ENCODE measurements at places on chromosomes 3 and 15.

- DNase-seq = no peak
These were observed 1050.8 kb downstream of the DIPK2A start for GRCh38 chr3:145022447-145022846.

DNA sequence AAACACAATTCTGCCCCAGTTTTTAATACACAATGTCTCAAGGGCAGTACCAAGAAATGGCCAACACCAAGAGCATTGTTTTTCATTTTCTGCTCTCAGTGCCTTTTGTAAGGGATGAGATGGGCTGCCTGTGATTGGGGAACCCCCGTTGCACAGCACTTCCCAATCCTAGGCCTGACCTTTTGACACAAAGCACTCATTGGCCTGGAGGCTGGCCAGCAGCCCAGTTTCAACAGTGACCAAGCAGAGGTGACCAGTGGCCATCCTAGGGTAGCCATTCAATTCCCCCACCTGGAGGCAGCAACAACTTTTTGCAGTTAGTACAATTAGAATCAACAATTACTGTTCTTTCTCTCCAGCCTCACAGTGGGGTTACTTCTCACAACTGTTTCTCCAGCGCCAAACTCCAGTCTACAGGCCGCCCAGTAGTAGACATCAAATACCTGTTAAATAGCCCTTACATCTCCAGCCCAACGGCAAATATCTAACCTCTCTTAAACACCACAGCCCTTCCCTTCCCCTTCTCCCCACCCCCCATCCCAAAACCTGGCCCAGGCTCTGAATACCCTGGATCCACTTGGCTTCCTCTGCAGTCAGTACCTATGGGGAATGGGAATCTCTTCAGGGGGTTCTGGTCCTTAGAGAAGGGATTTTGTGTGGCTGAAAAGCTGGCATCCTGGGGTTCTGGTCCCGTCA is 8.9 kb upstream of the LRRC2 start:
- no peak for DNase-seq

GRCh38 chr3:62604751-62605351 is 231.5 kb upstream of the FEZF2 start:
- DNase-seq = no peak

DNA sequence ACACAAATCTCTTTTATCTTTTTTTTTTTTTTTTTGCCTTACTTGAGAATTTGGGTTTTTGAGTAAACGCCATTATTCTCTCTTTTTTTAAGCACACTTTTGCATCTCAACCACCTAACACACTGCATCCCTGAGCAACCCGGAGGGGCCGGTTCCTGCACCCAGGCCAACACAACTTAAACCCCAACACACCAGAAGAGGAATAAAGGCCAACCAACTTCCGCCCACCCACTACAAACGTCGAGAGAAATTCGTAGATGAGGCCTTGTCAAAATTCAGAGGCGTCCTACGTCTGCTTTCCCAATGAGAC is 389 bp upstream of the CCNB2 start:
- no peak for DNase-seq

DNA sequence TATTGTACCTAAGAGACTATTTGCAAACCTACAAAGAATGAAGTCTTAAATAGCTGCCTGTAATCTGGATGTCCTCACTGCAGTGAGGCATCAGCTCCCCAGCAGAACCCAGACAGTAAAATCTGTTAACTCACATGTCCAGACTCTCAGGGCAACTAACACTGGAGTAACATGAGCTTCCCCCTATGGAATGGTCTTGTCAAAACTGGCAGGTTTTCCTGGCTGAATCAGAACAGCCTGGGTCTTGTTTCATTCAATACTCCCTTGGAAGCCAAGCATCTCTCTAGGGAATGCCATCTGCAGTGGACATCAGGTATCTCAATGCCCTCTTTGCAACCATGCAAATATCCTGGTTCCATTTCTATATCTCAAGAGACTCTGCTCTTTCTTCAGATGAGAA is 24.4 kb downstream of the PTPN9 start:
- peak; percentile 71 for DNase-seq

GRCh38 chr15:82554849-82555248 is 14.6 kb upstream of the RPS17 start:
- DNase-seq = no peak

GRCh38 chr3:155391551-155391958 is 98.1 kb upstream of the STRIT1 start:
- DNase-seq = peak; percentile 62

GRCh38 chr3:66487465-66487864 is 13.4 kb downstream of the LRIG1 start:
- DNase-seq = peak; percentile 55

- no peak for DNase-seq
These were observed 131.7 kb downstream of the XXYLT1 start for GRCh38 chr3:195139091-195139875.

DNA sequence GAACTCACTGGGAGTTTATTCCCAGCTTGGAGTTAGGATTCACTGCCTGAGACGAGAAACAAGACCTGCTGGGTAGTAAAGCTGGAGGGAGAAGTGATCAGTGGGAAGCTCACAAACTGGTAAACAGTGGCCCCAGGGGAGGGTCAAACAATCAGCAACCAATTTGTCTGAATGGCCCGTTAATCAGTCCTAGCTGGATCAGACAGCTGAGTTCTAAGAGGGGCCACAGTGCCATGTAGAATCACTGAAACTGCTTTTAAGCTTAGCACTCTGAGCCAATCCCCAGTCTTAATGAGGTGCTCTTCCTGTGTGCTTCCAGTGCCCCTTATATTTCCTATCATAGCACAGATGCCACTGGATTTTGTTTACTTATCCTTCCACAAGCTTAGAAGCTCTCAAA is 591.7 kb downstream of the RSL24D1 start:
- no peak for DNase-seq

DNA sequence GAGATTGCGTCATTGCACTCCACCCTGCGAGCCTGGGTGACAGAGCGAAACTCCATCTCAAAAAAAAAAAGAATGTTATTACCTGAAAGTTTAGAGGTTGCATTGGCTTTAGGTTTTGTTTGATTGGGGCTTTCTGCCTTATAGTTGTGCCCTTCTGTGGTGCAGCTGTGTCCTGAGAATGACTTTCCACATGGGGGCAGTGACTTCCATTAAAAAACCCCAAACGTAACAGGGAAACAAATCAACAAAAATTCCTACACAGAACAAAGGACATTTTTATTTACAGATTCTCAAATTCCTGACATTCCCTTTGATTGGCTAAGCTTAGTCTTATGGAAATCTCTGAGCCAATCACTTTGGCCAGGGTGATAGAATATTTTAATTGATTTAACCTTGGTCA is 154.1 kb upstream of the GPR149 start:
- DNase-seq = no peak

DNA sequence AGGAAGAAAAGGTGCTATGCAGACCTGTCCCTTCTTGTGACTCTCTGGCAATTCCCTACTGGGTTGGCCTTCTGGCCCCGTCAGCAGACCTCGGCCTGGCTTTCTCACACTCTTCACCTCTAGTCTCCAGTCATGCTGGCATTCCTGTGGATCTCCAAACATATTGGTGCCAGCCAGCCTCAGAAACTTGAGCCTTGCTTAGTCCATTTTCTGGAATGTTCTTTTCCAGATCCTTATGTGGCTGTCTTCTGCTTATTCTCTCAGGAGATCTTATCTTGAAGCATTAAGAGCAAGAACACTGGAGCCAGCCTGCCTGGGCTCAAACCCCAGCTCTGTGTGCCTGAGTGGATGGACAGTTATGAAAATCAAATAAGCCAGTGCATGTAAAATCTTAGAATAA is 88.2 kb upstream of the NTRK3 start:
- no peak for DNase-seq

DNA sequence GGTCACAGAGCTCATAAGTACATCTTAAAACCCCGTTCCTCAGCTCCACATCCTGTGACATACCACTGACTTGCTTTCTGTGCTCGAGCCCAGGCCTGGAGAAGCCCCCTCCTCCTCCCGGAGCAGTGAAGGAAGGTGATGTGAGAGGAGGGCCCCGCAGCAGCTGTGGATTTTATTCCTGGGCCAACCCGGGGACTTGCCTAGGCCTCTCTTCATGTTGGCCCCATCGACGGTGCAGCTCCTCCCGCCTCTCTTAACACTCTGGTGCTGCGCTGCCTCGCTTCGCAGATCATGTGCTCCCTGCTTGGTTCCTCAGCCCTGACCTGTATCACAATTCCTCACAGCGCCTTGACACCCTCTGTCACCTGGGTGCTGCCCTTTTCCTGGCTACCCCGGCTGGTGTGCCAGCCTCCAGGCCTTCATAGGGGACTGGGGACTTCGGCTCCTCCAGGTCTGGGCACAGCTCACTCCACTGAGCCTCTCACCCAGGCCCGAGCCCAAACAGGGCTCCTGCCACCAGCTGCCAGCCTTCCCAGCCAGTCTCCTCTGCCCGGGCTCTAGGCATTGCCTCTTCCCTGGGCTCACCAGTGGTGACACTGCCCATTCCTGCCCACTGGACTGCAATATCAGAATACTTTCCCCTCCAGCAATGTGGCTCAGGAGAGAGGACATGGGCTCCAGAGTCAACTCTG is 21.5 kb downstream of the MAGEF1 start:
- DNase-seq = no peak

DNA sequence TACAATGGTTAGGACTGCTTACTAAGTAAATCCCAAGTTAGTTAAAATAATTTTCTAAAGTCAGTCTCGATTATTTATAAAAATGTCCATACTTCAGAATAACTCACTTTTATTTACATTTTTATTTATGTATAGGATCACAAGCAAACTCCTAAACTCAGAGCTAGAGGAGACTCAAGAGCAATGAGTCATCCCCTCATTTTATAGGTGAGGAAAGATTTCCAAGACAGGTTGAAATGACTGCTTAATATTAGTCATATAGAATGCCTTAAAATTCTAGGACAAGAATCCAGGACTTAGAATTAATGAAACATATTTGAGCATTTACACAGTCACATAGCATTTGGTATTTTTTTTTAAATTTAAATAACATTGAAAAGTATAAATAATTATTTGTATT is 983.8 kb downstream of the SI start:
- DNase-seq = no peak

DNA sequence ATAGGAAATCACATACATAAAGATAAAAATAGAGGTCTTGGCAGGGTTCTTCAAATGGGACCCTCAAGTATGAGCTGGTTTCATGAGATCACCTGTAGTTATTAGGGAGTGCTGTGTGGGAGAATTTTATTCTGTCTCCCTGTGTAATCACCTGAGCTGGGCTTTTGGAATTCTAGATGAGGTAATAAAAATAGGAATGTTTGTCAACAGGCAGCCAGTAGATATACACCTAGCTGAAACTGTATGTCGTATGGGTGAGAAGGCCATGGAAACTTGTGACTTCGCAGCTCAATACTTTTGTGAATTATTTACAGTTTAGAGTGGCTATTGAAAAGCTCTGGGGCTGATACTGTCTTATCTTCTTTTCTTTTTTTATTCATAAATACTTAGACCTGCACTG is 40.5 kb upstream of the PLCL2 start:
- no peak for DNase-seq

GRCh38 chr3:66478960-66479359 is 21.9 kb downstream of the LRIG1 start:
- DNase-seq = no peak
